ENCODE measurements at places on chromosomes 1 and 21.

- DNase-seq = no peak
These were observed 37.5 kb upstream of the TTC22 start for GRCh38 chr1:54838565-54839180.

GRCh38 chr1:9245661-9246060 is 11.1 kb downstream of the H6PD start:
- no peak for DNase-seq

- DNase-seq = no peak
These were observed 79.7 kb downstream of the SMYD2 start for GRCh38 chr1:214360525-214361164.

DNA sequence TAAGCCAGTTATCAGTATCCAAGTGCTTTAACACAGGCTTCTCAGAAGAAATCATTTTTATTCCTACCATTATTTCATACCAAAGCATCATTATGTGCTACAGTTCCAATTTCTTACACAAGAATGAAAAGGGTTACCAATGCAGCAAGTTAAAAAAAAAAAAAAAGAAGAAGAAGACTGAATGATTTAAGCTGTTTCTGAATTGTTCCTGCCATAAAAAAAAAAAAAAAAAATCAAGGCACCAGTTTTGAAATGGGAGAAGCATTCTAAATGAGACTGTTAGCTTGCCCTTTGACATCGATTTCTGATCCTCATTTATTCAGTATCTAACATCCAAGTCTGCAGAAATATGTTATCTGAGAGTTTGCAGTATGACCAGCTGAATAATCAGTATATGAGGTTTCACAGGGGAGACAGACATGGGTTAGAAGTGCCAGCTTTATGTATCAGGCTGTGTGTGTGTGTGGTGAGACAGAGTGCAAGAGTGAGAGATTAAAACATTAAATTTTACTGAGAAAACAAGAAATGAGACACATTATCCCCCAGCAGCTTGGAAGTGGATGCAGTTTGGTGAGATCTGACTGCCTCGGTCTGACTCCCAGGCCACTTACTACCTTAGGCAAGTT is 105.8 kb downstream of the COLGALT2 start:
- no peak for DNase-seq

DNA sequence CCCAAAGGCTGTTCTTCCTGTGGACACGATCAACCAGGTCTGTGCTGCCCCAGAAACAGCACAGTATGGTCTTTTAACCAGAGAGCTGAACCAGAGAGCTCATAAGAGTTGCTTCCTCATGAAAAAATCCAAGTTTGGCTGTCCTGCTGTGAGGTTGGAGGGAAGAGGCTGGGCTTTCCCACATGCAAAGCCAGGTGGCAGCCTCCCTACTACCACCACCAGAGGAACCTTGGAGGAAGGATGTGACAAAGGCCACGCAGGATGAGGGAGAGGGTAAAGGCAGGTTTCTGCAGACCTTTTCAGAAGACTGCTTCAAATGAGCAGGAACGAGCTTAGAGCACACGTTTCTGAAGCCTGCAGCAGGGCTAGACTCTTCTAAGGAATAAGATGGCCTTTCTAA is 27.1 kb downstream of the FAM78B start:
- no peak for DNase-seq

GRCh38 chr1:36582066-36582755 is 99.5 kb upstream of the CSF3R start:
- no peak for DNase-seq

DNA sequence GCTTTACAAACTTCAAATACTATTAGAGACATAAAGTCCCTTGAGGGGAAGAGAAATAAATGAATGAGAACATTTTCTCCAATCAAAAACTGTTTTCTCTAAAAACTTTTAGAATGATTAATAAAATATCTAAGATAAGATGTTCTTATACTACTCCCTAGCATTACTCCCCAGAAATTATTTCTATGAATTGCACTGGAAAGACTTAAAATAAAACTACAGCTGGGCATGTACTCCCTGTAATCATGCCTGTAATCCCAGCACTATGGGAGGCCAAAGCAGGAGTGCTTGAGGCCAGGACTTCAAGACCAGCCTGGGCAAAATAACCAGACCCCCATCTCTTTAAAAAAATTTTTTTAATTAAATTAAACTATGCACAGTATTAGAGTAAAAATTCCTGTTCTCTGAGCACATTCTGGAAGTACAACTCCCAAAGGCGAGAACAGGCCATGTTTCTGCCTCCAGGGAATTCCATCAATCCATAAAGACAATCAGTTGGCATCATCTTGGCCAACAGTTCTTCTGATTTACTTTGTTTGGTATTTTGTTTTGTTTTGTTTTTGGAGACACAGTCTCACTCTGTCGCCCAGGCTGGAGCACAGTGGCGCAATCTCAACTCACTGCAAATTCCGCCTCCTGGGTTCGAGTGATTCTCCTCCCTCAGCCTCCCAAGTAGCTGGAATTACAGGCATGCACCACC is 77.9 kb downstream of the TGFBR3 start:
- no peak for DNase-seq

Data from HEK293T (cell line).